ENCODE measurements at places on chromosomes 13 and 19.

GRCh38 chr13:72990953-72991352 is 67.9 kb upstream of the KLF5 start:
- no peak for DNase-seq

GRCh38 chr13:48526286-48526685 is 6.6 kb downstream of the RCBTB2 start:
- no peak for DNase-seq

- DNase-seq = no peak
These were observed 50.4 kb downstream of the TEX29 start for GRCh38 chr13:111370570-111371535.

- no peak for DNase-seq
These were observed 8.1 kb upstream of the SERPINE3 start for GRCh38 chr13:51331354-51331861.

- DNase-seq = no peak
These were observed 25.9 kb upstream of the SLC46A3 start for GRCh38 chr13:28744656-28745055.

DNA sequence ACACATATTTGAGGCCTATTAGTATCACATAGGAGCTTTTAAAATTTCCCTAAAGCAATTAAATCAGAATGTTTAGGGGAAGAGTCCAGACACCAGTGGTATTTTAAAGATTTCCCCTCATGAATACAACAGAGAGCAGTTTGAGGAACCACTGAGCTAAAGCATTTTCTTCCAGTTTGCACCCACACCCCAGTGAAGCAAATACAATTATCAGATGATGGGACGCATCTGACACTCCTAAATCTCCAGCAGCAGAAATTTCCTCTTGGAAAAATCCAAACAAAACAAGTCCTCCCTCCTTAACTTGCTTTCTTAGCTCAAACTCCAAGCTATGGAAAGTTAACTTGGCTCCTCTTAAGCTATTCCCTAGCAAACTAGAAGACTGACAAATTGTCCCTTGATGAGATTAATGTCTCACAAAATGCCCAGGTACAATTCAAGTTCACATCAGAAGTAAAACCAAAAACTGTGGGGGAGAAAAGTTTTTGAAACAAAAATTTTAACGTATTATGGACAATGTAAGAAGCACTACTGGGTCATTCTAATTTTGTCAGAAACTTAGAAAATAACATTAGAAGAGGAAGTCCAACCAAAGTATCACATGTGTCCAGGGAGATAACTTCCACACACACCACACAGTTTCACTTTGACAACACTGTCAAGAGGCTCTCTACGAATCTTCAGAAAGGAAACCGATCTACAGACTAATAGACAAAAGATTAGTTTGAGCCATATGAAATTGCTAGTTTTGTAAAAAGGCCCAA is 74.1 kb downstream of the ABCC4 start:
- DNase-seq = no peak

- DNase-seq = no peak
These were observed 531.7 kb upstream of the ARGLU1 start for GRCh38 chr13:107099661-107100060.

DNA sequence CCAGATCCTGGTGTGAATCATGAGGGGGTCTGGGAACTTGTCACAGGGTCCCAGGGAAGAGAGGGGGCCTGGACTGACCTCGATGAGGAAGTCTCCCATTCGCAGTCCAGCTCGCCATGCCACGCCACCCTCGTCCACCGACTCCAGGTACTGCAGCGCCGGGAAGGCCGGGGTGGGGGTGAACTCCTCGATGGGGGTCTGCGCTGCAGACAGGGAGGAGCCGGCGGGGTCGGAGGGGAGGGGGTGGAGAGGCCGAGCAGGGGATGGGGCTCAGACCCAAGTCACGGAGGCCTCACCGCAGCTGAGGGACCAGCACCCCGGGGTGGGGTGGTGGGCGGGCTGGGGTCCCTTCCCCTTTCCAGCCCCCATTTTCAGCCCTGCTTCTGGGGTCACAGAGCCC is 30.8 kb downstream of the SHANK1 start:
- no peak for DNase-seq

- DNase-seq = no peak
These were observed 93.7 kb downstream of the FRY start for GRCh38 chr13:32125221-32125689.

GRCh38 chr13:64688893-64689677 is 2541.1 kb downstream of the PCDH9 start:
- DNase-seq = no peak

DNA sequence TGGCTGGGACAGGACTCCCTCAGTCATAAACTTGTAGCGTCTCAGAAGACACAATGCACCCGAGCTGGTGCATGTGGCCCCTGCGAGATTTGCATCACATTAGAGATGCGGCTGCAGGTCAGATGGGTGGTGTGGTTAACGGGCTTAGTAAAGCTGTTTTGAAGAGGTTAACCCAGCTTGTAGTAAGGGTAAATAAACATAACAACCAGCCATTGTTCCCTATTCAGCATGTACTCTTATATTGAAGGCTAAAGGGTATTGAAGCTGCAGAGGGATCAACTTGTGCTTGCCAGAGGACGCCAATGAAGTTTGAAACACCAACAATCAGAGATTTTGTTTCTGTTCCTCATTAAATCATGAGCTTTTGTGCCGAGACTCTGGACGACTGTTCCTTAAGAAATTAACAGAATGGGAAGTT is 79.4 kb downstream of the ZIC5 start:
- no peak for DNase-seq

- DNase-seq = no peak
These were observed 85.1 kb downstream of the FNDC3A start for GRCh38 chr13:49060678-49061387.

DNA sequence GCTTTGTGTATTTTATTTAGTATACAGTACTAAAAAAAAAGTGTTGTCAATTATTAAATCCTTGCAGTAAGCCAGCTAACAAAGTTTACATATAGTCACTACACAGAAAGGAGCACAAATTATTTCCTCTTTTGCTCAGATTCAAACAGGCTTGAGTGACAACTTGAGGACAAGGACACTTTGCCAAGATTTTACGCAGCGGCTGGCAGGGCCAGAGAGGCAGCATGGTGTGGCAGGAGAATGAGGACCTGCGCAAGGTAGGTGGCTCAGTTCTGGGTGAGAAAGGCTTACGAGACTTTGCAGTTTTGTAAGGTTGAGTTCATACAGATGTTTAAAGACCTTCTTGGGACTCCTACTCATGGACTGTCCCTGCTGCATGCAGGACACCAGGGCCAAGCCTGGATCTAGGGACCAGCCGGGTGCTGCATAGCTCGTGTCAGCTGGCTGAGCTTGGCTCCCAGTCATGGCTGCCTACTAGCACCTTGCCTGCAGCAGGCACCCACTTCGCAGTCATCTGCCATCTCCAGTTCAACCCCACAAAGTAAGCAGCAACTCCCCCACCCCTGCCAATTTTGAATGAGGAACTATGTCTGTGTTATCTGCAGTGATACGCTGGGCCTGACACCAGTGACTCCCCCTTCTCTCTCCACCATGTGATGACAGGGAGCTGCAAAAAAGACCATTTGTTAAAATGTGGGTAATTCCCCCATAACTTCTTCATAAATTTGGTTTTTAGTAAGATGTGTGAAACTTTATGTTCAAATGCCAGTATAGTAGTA is 3.7 kb upstream of the TUBA3C start:
- no peak for DNase-seq

DNA sequence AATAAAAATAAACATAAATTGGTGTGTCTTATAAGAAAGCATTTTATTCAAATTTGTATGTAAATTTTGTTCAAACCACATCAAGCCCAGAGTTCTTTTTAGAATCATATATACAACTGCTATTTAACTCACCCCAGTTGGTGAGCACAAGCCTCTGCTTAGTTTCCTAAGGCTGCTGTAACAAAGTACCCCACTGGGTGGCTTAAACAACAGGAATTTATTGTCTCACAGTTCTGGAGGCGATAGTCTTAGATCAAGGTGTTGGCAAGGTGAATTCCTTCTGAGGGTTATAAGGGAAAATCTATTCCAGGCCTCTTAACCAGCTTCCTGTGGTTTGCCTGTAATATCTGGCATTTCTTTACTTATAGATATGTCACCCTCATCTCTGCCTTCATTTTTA is 1133.5 kb downstream of the OLFM4 start:
- DNase-seq = no peak

GRCh38 chr19:13381827-13382632 is 124.2 kb downstream of the CACNA1A start:
- no peak for DNase-seq

DNA sequence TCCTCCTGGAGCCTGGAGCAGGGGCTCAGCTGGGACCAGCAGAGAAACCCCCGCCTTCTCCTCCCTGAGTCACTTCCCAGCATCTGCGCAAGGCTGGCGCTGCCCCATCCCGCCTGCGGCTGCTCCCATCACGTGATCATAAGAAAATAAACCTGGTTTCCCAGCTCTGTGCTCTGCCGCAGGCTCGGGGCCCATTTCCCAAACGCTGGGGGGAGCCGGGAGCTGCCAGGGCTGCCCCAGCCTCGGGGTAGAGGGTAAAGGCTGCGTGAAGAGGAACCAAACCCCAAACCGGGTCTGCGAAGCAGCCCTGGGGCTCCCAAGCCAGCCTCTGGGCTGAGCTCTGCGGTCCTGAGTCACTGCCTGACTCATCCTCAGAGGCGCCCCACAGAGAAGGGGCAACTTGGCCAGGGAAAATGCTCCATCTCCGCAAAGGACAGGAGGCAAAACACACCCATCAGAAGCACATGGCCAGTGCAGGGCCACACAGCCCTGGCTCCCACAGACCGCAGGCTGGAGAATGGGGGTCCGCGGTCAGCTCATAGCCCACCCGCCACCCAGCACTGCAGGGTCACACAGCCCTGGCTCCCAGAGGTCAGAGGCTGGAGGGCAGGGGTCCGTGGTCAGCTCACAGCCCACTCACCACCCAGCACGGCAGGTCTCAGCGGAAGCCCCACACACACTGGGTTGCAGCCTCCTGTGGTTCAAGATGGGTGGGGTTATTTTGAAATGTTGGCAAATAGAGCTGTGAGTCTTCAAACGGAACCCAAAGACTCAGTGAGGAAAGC is 67.1 kb downstream of the RASA3 start:
- peak; percentile 52 for DNase-seq

- no peak for DNase-seq
These were observed 38.0 kb downstream of the KCTD4 start for GRCh38 chr13:45162821-45163220.

GRCh38 chr19:16419669-16420335 is 52.0 kb downstream of the EPS15L1 start:
- DNase-seq = no peak

- no peak for DNase-seq
These were observed 7.2 kb downstream of the PHF11 start for GRCh38 chr13:49502954-49503353.

DNA sequence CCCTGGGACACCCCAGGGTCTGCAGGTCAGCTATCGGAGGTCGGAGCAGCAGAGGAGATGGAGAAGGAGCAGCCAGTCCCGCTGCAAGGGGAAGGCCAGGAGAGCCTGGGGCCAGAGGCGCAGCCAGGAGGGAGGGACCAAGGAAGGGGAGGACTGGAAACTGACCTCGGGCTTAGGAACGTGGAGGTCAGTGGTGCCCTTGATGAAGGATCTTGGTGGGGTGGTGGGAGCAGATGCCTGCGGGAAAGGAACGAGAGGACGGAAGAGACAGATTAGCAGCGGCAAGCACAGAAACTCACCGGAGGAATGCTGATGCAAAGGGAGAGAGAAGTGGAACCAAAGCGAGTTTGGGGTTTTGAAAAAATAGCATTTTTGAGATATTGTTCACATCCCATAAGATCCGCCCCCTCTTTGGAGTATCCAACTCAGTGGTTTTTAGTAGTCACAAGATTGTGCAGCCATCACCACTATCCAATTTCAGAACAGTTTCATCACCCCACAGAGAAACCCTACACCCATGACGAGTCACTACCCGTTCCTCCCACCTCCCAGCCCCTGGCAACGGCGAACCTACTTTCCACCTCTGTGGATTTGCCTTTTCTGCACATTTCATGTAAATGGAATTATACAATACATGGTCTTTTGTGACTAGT is 22.1 kb downstream of the PLEKHF1 start:
- no peak for DNase-seq

- no peak for DNase-seq
These were observed 22.3 kb downstream of the NLRP11 start for GRCh38 chr19:55809381-55810058.

DNA sequence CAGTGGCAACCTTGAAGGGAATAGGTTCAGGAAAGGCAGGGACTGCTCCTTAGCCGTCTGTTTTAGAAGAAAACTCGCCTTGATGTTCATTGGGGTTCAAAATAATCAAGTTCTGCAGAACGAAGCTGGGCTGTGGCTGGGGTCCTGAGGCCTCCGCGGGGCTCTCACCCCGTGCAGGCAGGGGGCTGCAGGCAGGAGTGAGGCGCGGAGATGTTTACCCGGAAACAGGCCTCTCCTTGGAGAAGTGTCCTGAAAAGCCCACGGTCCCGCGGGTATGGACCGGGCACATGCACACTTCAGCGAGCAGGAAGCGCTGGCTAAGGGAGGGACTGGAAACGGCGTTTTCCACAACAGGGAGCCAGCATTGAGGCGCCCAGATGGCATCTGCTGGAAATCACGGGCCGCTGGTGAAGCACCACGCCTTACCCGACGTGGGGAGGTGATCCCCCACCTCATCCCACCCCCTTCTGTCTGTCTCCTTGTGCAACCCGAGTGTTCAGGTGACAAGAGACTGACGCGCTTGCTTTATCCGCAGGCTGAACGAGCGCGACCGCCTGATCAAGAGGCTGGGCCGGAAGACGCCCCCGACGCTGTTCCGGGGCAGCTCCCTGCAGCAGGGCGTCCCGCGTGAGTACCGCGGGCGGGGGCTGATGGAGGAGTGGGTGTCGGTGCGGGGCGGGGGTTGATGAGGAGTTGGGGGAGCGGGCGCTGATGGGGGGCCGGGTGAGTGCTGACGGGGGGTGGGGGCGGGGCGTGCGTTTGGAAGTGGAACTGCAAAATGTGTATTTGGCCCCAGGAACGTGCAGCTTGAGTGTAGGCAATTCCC is 39.6 kb downstream of the SHISA2 start:
- DNase-seq = no peak

GRCh38 chr19:41872775-41873647 is 4.1 kb upstream of the CD79A start:
- peak; percentile 23 for DNase-seq

DNA sequence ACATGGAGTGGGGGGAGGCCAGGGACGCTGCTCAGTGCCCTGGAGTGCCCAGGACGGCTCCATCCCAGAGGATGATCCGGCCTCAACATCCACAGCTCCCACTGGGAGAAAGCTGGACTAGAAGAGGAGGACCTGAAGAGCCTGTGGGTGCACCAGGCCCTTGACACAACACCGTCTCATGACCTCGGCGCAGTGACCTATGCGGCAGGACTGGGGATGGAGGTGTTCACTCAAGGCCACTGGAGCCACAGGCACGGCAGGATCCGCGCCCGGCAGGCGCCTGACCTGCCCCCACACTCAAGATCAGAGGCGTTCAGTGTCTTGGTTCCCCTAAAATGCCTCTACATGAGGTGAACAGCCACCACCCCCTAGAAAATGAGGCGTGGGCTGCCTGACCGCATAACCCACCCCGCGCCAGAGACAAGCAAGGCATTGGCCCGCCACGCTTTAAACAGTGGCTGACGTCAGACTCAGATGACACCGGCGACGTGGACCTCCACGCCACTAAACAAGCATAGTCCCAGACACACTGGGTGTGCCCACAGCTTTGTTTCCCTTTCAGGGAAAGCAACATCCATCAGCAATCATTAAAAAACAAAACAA is 8.0 kb downstream of the SGTA start:
- no peak for DNase-seq

GRCh38 chr19:3464587-3465235 is 15.6 kb downstream of the SMIM24 start:
- DNase-seq = no peak

- DNase-seq = no peak
These were observed 749 bp upstream of the CPT1C start for GRCh38 chr19:49690079-49690655.
